ENCODE measurements at places on chromosomes 6 and 20. TPM values are rescaled to one million over a fixed set of nuclear protein-coding genes. Genes with fewer than 3 reads are reported as not detected.

- no peaks in the 10 kb centered on the region for H3K36me3 ChIP-seq
- DNase-seq = no peak
Observed at GRCh38 chr6:169239181-169239580, 14.5 kb downstream of the THBS2 start.

The TSBP1 gene
- not detected for total RNA-seq

The MYCT1 gene
- 8.3 TPM for total RNA-seq

DNA sequence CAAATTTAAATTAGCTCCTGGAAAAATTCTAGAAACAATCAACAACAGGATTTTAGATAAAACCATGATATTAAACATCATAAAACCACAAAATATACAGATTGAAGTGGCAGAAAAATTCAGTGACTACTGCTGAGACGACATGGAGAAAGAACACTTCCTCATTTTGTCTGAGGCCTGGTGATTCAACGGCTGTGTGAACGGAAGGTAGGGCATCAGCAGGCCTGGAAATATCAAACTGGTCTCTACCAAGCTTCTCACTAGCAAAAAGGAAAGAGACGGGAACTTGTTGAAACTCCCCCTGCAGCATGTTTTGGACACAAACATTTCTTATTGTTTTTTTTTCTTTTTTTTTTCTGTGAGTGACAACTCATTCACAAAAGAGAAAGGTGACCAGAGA lies 58.0 kb upstream of the AHI1 start:
- no peak for DNase-seq
- no peaks in the 10 kb centered on the region for H3K4me1 ChIP-seq
- no peaks in the 10 kb centered on the region for H3K27me3 ChIP-seq

GRCh38 chr6:16244869-16245451 lies 6.6 kb downstream of the GMPR start:
- H3K27me3 ChIP-seq = no peaks in the 10 kb centered on the region
- no peak for DNase-seq
- no peaks in the 10 kb centered on the region for H3K36me3 ChIP-seq
- no peak overlapping the region for H3K27ac ChIP-seq

- no peaks in the 10 kb centered on the region for H3K36me3 ChIP-seq
Observed at GRCh38 chr6:134020071-134020470, 32.4 kb downstream of the SLC2A12 start.

- no peaks in the 10 kb centered on the region for H3K27me3 ChIP-seq
- H3K36me3 ChIP-seq = no peaks in the 10 kb centered on the region
- H3K27ac ChIP-seq = no peak overlapping the region
- no peak overlapping the region for H3K4me3 ChIP-seq
- DNase-seq = no peak
- H3K4me1 ChIP-seq = peaks cover 19% of the 10 kb centered on the region
Observed at GRCh38 chr6:158011478-158011920, 29.8 kb downstream of the SYNJ2 start.

DNA sequence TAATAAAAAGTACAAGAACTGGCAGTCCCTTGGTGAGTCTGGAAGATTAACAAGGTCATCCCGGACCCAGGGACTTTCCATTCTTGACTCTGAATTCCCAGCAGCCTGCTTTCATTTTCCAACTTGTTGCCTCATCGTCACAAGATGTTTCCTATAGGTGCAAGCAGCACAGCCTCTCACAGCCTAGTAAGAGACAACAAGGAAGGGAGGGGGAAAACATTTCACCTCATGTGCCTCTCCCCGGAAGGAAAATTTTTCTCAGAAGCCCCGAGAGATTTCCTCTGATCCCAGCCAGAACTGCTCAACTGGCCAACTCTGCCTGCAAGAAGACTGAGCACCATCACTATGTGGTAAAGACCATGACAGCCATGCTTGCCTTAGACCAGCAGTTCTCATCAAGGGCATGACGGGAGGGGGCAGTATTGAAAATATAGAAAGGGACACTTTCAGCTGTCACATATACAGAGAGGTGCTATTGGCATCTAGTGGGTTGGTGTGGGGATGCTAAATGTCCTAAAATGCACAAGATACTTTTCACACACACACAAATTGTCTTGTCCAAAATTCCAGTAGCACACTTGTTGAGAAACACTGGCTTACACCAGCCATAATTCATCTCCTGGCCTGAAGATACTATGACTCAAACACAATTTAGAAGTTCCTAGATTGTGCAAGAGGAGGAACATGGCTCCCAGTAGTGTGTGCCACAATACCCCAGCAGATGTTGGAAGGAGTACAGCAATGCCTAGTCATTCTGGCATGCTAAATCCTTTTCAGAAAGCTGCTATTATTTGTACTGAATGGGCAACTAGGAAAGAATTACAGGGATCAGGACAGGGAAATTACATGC lies 10.8 kb upstream of the WTAP start:
- peaks cover 31% of the 10 kb centered on the region for H3K4me1 ChIP-seq
- peak overlapping the region; percentile 36 for H3K4me3 ChIP-seq
- no peak for DNase-seq

The RPS10 gene
- total RNA-seq = 2,671 TPM

The SLC16A10 gene
- 5.4 TPM for total RNA-seq

DNA sequence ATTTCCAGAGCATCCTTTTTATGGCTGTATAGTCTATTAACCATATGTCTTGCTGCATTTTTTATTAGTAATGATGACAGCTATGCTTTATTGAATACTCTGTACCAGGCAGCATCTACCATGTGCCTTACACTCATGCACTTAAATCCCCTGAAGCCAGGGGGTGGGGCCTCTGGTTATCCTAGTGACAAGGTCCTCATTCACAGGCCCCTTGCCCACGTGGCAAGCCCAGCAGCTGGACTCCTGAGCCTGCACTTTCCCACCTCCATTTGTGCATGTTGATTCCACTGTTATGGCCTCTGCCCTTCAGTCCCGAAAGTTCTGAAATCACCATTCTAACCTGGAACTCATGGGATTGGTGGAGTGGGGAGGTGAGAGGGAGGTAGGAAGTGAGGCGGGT lies 22.3 kb downstream of the ACTR5 start:
- DNase-seq = no peak
- no peak overlapping the region for H3K4me3 ChIP-seq
- H3K36me3 ChIP-seq = peaks cover 76% of the 10 kb centered on the region
- no peaks in the 10 kb centered on the region for H3K4me1 ChIP-seq
- H3K27ac ChIP-seq = no peak overlapping the region

The KHDC1L gene
- total RNA-seq = not detected

DNA sequence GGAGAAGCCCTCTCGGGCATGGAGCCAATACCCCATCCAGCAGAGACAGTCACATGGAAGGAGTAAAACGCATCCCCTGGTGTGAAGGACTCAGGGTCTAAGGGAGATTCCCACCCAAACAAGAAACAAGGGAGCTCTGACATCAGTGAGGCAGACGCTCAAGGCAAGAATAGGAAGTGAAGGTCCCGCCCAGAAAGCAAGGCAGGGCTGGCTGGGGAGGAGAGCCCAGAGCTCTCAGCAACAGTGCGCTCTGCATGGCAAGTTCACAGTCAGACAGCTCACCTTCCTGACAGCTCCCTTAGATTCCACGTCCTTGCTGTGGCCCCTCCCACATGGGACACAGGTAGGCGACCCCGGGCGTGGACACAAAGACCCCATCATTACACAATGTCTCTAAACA lies 85.6 kb downstream of the TTLL2 start:
- no peaks in the 10 kb centered on the region for H3K4me1 ChIP-seq
- no peak for DNase-seq
- H3K27ac ChIP-seq = no peak overlapping the region
- no peaks in the 10 kb centered on the region for H3K36me3 ChIP-seq
- no peak overlapping the region for H3K4me3 ChIP-seq
- H3K27me3 ChIP-seq = no peaks in the 10 kb centered on the region

GRCh38 chr20:34798871-34799270 lies 26.6 kb downstream of the NCOA6 start:
- H3K4me3 ChIP-seq = no peak overlapping the region
- no peaks in the 10 kb centered on the region for H3K36me3 ChIP-seq
- DNase-seq = no peak
- H3K4me1 ChIP-seq = no peaks in the 10 kb centered on the region
- no peak overlapping the region for H3K27ac ChIP-seq
- H3K27me3 ChIP-seq = no peaks in the 10 kb centered on the region

The KCNB1 gene
- 2.0 TPM for total RNA-seq

GRCh38 chr20:55500130-55500529 lies 505.2 kb downstream of the CBLN4 start:
- no peaks in the 10 kb centered on the region for H3K36me3 ChIP-seq
- H3K4me1 ChIP-seq = no peaks in the 10 kb centered on the region
- H3K27ac ChIP-seq = no peak overlapping the region
- no peak overlapping the region for H3K4me3 ChIP-seq
- H3K27me3 ChIP-seq = no peaks in the 10 kb centered on the region

The PRICKLE4 gene
- total RNA-seq = 10.1 TPM

The KCNK5 gene
- total RNA-seq = 16.7 TPM

The COL11A2 gene
- 0.25 TPM for total RNA-seq

- H3K36me3 ChIP-seq = no peaks in the 10 kb centered on the region
- H3K4me1 ChIP-seq = peaks cover 4% of the 10 kb centered on the region
- DNase-seq = no peak
- no peak overlapping the region for H3K4me3 ChIP-seq
Observed at GRCh38 chr6:106066989-106067388, 19.1 kb upstream of the PRDM1 start.

DNA sequence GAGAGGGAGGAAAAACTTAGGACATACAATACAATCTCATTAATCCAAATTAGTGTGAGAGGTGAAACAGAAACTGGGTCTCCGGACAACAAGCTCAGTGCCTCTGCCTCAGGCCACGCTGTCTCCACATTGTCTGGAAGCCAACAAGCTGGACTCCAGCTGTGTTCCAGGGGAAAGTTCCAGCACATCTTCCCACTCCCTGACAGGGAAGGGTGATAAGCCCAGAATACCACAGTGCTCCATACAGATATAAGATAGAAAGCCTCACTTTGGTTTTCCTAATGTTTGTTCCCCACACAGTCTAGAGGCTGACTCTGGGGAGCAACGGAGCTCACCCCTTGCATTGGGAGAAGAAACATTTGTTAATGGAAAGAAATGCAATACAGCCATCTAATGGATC lies 117.1 kb upstream of the SPTLC3 start:
- H3K36me3 ChIP-seq = no peaks in the 10 kb centered on the region
- no peak overlapping the region for H3K27ac ChIP-seq
- no peak for DNase-seq
- no peak overlapping the region for H3K4me3 ChIP-seq

The TFAP2A gene
- 19.4 TPM for total RNA-seq

DNA sequence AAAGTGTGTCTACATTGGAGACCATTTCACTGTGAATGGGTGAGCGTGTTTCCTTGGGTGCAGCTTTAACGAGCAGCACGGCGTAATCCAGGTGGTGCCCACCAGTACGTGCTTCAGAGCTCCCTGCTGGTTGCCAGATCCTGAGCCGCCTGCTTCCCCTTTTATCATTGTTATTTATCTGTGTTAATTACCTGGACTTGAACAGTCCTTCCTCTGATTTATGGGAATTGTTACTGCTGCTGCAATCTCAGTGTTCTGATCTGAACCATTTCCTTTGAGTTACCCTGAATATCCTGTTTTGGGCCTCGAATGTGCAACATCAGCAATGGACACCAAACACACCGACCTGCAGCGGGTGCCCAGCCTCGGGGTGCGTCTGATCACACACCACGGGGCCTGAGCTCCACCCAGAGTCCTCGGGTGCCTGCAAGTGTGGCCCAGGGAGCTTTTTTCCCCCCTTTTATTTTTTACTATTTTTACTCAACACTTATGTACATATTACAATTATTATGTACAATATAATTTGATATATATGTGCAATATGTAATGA lies 81.3 kb downstream of the RPP40 start:
- DNase-seq = no peak
- H3K4me1 ChIP-seq = peaks cover 10% of the 10 kb centered on the region
- H3K27me3 ChIP-seq = no peaks in the 10 kb centered on the region

DNA sequence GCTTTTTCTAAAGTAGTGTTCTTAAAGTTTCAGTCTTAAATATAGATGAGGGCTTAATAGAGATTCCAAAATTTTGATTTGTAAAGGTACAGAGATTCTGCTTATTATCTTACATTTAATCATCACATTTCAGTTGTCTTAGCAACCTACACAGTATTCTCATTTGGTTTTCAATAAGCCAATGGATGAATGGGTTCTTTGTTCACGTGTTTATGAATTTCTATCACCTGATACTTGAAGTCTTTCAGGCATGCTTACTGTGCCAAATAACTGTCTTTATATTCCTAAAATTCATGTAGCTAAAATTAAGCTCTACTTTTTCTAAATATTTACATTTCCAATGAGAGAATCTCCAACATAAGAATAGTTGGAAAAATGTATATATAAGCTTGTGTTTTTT lies 152.7 kb downstream of the EYA4 start:
- H3K36me3 ChIP-seq = no peaks in the 10 kb centered on the region
- H3K4me3 ChIP-seq = no peak overlapping the region
- H3K27ac ChIP-seq = no peak overlapping the region
- H3K27me3 ChIP-seq = no peaks in the 10 kb centered on the region

DNA sequence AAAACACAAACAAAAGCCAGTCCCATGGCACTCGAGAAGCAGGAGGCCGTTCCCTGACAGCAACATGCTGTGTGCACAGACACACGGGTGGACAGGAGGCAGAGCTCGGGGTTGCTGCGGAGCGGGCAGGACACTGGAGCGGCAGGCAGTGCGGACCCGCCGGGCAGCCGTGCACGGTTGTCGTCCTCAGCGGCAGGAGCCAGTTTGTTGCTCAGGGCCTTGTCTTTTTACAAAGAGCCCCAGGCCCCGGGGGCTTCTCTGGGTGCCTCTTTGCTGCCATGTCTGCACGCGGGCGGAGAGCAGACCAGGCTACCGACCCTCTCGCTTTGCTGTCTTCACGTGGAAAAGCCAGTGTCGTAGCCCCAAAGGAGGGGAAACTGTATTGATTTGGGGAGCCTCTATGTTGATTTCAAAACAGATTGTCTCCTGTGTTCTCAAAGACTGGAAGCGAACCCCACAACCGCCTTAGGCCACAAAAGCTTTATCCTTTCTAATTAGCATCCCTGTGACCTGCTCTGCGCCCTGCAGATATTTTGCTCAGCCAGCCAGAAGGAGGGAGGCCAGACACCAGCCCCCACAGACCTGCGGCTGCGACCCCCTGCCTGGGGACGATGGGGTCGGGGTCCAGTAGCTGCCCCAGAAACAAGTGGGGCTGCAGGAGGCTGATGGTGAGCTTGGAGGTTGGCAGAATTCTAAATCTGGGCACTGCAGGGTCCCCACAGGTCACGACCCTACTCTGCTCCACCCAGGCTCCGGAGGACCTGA lies 50.2 kb downstream of the ERMARD start:
- H3K27ac ChIP-seq = no peak overlapping the region
- H3K4me1 ChIP-seq = no peaks in the 10 kb centered on the region
- no peaks in the 10 kb centered on the region for H3K36me3 ChIP-seq

The MED23 gene
- total RNA-seq = 26.3 TPM

DNA sequence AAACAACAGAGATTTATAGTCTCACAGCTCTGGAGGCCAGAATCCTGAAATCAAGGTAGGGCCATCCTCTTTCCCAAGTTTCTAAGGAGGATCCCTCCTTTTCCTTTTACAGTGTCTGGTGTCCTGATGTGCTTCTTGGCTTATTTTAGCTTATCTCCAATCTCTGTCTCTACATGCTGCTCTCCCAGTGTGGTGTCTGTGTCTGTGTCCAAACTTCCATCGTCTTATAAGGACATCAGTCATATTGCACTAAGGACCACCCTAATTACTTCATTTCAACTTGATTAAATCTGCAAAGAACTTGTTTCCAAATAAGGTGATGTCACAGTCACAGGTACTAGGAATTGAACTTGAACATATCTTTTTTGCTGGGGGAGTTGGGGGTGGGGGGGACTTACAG lies 529.6 kb downstream of the DHX35 start:
- no peaks in the 10 kb centered on the region for H3K27me3 ChIP-seq
- H3K4me1 ChIP-seq = peaks cover 6% of the 10 kb centered on the region
- DNase-seq = no peak
- H3K27ac ChIP-seq = no peak overlapping the region
